ENCODE measurements at places on chromosomes 7 and 10. TPM values are rescaled to one million over a fixed set of nuclear protein-coding genes. Genes with fewer than 3 reads are reported as not detected.
A peak's percentile ranks its signal among the peaks of the same experiment; 100 is the strongest.

The MMP21 gene
- total RNA-seq = not detected

The WNT8B gene
- total RNA-seq = not detected

The ANKRD30A gene
- not detected for total RNA-seq

The MRC1 gene
- 35.7 TPM for total RNA-seq

DNA sequence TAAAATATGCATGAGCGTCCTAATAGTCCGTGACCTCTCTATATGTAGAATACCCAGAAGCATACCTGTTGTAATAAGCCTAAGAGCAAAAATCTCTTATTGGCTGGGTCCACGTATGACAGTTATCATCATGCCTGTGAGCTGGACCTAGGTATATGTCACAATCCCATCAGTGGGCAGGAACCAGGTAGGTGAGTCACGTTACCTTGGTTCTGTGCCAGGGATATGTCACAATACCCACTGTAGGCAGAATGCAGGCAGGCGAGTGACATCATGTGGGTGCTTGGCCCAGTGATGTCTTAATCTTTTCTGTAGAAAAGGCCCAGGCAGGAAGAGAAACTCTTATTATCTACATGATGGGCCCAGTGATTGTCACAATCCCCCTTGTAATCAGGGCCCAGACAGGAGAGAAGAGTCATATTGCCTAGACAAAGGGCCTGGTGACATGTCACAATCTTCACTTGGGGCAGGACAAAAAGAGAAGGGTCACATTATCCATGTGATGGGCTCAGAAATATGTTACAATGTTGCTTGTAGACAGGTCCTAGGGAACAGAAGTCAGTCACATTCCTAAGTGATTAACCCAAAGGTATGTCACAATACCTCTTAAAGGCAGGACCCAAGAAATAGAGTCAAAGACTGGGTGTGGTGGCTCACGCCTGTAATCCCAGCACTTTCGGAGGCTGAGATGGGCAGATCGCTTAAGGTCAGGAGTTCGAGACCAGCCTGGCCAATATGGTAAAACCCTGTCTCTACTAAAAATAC, 12.9 kb upstream of the ZNF736 start:
- no peak overlapping the region for H3K27ac ChIP-seq
- H3K4me1 ChIP-seq = no peaks in the 10 kb centered on the region
- H3K36me3 ChIP-seq = peaks cover 14% of the 10 kb centered on the region
- H3K27me3 ChIP-seq = peaks cover 1% of the 10 kb centered on the region

DNA sequence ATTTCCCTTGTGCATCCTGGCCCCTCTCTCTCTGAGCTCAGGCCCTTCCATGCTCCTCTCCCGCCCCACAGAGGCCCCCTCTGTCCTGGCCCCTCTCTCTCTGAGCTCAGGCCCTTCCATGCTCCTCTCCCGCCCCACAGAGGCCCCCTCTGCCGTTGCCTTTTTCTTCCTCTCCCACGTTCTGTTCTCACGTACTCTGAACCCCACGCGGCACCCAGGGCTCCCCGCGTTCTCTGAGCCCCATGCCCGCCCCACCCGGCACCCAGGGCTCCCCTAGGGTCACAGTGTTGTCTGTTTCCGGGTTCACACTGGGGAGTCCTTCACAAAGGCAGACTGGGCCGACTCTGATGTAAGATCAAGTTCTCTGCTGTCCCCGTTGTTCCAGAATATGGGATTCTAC, 336.8 kb downstream of the DNAJB6 start:
- no peak for DNase-seq
- peaks cover 24% of the 10 kb centered on the region for H3K27me3 ChIP-seq
- no peak overlapping the region for H3K27ac ChIP-seq
- H3K4me3 ChIP-seq = no peak overlapping the region
- peaks cover 12% of the 10 kb centered on the region for H3K36me3 ChIP-seq
- no peaks in the 10 kb centered on the region for H3K4me1 ChIP-seq

DNA sequence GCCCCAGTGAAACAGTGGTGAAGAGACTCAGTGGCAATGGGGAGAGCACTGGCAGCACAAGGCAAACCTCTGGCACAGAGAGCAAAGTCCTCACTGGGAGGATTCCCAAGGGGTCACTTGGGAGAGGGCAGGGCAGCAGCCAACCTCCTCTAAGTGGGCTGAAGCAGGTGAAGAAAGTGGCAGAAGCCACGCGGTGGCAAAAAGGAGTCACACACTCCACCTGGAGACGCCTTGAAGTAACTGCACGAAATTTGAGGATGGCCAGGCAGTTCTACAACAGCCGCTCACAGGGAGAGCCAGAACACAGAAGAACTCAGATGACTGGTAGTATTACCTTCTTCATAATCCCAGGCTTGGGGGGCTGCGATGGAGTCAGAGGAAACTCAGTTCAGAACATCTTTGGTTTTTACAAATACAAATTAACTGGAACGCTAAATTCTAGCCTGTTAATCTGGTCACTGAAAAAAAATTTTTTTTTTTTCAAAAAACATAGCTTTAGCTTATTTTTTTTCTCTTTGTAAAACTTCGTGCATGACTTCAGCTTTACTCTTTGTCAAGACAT, 574 bp upstream of the IL6 start:
- no peaks in the 10 kb centered on the region for H3K36me3 ChIP-seq
- H3K27me3 ChIP-seq = peaks cover under 1% of the 10 kb centered on the region
- DNase-seq = peak; percentile 53
- no peak overlapping the region for H3K4me3 ChIP-seq
- no peak overlapping the region for H3K27ac ChIP-seq

DNA sequence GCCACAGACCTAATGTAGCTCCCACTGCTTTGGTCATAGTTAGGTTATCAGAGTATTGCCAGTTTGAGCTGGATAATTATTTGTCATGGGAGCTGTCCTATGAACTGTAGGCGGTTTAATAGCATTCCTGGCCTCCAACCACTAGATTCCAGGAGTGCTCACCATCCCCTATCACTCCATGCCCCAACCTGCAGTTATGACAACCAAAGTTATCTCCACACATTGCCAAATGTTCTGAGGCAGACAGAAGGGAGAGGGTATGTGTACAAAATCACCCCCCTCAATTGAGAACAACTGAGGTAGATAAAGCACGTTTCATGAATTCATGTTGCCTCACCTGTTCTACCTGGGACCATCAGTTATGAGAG, 119.0 kb upstream of the CACUL1 start:
- no peak overlapping the region for H3K4me3 ChIP-seq
- H3K36me3 ChIP-seq = no peaks in the 10 kb centered on the region
- H3K27me3 ChIP-seq = peaks cover 3% of the 10 kb centered on the region
- H3K4me1 ChIP-seq = peaks cover 9% of the 10 kb centered on the region
- DNase-seq = no peak
- no peak overlapping the region for H3K27ac ChIP-seq

DNA sequence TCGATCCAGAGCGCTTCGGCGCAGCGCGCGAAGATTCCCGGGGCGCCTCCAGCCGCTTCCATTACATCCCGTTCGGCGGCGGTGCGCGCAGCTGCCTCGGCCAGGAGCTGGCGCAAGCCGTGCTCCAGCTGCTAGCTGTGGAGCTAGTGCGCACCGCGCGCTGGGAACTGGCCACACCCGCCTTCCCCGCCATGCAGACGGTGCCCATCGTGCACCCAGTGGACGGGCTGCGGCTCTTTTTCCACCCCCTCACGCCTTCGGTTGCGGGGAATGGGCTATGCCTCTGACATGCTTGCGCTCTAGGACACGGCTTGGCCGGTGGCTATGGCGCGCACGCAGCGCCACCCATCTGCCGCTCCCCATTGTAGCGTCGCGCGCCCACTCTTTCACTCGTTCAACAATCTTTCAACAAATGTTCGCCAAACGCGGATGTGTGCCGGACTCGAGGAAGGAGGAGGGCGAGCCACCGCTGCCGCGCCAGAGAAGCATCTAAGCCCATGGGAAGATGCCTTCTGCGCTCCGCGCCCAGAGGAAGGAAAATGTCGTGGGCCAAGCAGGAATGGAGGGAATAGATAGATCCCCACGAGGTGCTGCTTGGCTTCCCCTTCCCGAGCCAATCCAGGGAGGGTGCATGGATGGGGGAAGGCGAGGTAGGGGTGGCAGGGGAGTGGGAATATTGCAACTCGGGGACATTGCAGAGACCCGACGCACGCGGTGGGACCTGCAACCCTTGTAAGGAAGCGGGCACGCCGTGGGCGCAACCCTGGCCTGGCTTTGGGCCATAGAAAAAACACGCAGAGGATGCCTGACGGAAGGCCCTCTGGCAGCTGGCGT, 5.1 kb upstream of the CYP26A1 start:
- H3K36me3 ChIP-seq = peaks cover 19% of the 10 kb centered on the region
- no peak for DNase-seq
- no peak overlapping the region for H3K4me3 ChIP-seq
- peaks cover 48% of the 10 kb centered on the region for H3K27me3 ChIP-seq
- peaks cover 15% of the 10 kb centered on the region for H3K4me1 ChIP-seq
- H3K27ac ChIP-seq = no peak overlapping the region

DNA sequence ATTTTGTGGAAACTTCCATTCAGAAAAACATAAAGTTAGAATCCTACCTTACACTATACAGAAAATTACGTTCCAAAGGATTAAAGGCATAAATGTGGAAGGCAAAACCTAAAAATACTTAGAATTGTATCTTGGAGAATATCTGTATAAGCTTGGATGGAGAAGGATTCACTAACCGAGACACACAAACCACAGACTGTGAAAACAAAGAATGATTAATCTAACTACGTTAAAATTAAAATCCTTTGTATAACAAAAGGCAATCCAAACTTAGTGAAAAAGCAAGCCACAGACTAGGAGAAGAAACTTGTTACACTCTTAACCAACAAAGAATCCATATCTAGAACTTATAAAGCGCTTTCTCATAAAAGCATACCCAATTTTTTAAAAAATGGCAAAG, 678.8 kb downstream of the INHBA start:
- peaks cover 1% of the 10 kb centered on the region for H3K27me3 ChIP-seq
- no peaks in the 10 kb centered on the region for H3K4me1 ChIP-seq
- no peaks in the 10 kb centered on the region for H3K36me3 ChIP-seq
- DNase-seq = no peak
- no peak overlapping the region for H3K4me3 ChIP-seq
- H3K27ac ChIP-seq = no peak overlapping the region

- no peak overlapping the region for H3K4me3 ChIP-seq
- peaks cover 7% of the 10 kb centered on the region for H3K27me3 ChIP-seq
- no peak for DNase-seq
These were observed 41.7 kb upstream of the DUSP5 start for GRCh38 chr10:110456046-110456445.
